OCI-LY7 (cell line): ENCODE measurements at places on chromosomes 5 and 9.

DNA sequence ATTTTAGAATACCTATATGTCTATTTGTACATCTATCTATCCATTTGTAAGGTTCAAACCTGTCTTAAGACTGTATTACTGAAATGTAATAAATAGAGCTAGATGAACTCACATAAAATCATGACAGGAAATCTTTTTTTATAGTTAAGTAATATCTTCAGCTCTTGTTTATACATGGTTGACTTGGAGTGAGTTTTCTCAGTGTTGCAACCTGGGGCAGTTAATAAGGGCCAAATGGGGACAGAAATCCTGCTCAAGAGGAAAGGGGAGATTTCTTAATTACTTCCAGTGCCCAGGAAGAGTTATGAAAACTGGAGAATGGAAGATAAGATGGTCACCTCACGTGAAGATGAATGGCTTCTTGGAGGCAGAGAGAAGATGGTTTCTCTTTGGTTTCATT is 265.1 kb upstream of the FBXL7 start:
- DNase-seq: no peak

GRCh38 chr5:7015586-7016256 is 302.5 kb downstream of the TENT4A start:
- DNase-seq: no peak

DNA sequence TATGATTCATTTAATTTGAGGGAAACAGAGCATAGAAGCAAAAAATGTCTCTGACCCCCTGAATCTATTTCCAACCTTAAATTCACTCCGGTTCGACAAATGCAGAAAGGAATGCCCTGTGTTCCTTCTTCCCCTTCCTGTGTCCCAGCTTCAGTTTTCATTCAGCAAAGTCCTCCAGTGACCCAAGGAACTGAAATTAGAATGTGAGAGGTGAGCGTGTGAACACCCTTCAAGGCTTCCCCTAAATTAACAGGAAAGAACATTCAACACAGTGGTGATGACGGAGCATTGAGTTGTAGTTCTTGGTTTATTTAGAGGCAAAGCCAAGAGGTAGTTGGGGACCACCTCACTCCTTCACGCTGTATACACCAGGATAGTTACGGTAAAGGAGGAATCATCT is 97.6 kb upstream of the CTSL start:
- DNase-seq: no peak

- DNase-seq: no peak
Observed at GRCh38 chr9:70439991-70440706, 25.7 kb upstream of the KLF9 start.

DNA sequence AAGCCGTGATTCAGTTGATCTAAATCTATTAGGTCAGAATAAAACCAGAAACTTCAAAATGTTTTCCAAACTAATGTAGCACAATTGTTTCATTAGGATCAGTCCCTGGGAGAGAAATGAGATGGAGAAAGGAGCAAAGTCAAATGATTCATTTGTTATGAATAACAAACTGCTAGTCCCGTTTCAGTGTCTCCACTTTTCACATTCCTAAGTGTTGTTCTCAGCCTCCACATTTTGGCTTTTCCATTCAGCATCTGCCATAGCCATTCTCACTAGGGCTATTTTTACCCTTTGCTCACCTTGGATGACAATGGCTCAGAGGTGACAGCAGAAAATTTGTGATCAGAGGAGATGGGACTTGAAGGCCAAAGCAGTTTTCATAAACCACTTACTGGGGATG is 314.1 kb upstream of the KIF2A start:
- no peak for DNase-seq

DNA sequence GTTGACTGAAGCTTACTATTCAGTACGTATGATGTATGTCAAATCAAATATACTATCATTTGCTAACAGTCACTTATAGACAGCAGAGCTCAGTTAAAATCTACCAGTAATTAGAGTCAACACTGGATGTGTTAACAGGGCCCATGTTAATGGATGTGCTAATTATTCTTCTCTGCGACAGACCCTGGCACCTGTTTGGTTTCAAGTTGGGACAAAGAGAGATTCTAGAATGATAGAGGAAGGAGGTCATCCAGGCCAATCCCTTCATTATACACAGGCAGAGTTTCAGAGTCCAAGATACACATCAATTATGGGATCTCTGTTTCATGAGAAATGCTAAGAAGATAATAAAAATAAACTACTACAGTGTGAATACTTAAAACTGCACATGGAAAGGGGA is 615.0 kb downstream of the ZNF608 start:
- no peak for DNase-seq

GRCh38 chr9:136133191-136133958 is 14.7 kb upstream of the TMEM250 start:
- DNase-seq: no peak

- DNase-seq: no peak
Observed at GRCh38 chr9:129497813-129498450, 123.0 kb downstream of the C9orf50 start.

DNA sequence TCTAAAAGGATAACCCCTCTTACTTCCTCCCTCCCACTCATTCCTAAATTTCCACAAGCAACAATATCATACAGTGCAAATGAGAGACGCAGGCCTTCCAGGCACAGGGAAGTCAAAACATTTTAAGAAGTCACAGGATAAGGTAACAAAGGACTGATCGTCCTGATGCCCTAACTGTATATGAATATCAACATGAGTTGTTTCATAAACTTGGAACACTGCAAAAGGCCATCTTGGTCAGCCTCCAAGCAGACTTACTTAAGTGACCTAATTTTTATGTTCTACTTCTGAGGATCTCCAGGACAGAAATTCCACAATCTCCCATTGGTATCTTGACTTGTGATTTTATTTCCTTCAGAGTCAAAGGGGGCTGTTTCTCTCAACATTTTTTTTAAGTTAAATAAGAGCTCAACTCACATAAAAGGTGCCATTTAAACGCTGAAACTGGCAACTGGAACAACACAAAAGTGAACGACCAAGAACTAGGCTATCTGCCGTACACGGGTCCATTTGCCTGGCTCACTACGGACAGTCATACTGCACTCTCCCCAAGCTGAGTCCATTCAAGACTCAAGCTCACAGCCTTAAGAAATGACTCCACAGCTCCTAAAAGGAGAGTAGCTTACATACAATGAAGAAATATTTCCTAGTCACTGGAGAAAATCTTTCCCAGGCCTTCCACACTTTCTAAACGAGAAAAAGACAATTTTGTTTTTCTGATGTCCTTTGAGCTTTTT is 71.3 kb downstream of the LHFPL2 start:
- no peak for DNase-seq

- DNase-seq: peak; percentile 22
Observed at GRCh38 chr9:95327239-95327865, 9.8 kb upstream of the FANCC start.

DNA sequence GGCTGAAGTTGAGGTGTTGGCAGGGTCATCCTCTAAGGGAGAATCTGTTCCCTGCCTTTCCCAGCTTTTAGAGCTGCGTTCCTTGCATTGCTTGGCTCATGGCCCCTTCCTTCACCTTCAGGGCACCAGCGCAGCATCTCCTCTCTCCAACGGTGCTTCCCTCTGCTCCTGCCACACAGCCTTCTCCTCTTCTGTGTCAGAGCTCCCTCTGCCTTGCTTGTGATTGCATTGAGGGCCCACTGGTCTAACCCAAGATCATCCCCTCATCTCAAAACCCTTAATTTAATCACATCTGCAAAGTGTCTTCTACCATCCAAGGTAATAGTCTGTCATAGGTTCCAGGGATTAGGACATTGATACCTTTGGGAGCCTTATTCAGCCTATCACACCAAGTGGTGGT is 205.7 kb upstream of the TBCA start:
- no peak for DNase-seq

GRCh38 chr5:173691931-173692330 is 75.5 kb upstream of the BOD1 start:
- no peak for DNase-seq

DNA sequence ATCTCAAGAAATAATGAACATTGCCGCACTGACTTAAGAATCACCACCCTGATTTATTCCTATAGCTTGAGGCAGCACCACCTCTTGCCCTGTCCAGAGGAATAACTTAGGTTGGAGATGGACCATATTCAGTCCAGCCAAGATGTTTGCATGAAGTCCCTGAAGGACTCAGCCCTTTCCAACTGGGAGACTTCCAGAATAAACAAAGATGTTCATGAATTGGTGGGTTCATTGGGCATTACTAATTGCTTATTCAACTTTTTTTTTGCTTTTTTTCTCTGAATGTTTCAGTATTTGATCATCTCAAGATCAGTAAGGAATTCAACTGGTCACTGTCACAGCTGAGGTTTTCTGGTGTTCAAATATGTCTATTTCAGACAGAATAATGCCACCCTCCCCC is 470.6 kb downstream of the CCDC171 start:
- no peak for DNase-seq

DNA sequence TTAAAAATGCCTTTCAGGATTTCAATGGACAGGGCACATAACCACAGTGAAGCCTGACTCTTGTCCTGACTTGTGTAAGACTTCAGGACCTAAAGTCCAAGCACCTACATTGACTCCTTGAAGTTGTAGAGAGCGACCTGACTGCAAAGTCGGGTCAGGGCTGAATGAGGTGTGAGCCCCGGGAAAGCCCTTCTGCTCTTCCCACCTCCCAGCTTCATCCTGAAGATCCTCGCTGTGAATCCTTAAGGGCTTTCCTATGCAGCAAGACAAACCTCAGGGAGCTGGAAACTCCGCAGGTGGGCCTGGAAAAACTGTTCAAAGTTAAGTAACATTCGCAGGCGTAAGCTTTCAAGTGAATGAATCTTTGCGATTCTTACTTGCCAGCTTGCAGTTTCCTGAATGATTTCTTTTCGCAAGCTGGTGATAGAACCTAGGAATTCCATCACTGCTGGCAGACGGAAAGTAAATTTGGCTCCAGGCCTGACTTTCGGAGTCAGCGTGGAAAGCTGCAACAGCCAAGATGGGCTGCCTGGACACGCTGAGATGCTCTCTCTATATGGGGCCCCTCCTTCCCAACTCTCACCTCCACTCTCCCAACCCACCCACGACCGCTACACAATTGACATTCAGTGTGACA is 10.9 kb downstream of the SEMA5A start:
- DNase-seq: no peak

GRCh38 chr9:137550231-137550621 is at the start of gene PNPLA7:
Gene PNPLA7 (minus strand): TSS chr9:137550402. CDS start chr9:137550197, 205 bp downstream.
- DNase-seq: peak; percentile 69

GRCh38 chr5:96986450-96986849 is 50.6 kb downstream of the LNPEP start:
- no peak for DNase-seq

DNA sequence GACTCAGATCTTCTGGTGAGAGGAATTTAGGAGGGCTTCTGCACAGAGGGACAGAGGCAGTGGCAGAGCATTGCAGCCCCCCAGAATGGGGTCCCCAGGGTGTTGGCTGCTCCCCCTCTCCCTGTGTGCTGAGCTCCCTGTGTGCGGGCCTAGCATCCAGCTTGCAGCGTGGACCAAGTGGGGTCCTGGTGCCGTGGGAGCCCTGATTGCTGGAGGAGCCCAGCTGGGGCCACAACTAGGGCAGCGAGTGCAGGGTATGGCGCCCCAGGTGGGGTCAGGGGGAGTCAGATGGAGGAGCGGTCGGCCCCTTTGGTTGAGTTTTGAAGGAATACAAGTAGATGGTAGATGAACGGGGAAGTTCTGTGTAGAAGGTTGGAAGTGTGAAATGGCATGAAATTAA is 66.7 kb downstream of the TRIO start:
- DNase-seq: no peak

DNA sequence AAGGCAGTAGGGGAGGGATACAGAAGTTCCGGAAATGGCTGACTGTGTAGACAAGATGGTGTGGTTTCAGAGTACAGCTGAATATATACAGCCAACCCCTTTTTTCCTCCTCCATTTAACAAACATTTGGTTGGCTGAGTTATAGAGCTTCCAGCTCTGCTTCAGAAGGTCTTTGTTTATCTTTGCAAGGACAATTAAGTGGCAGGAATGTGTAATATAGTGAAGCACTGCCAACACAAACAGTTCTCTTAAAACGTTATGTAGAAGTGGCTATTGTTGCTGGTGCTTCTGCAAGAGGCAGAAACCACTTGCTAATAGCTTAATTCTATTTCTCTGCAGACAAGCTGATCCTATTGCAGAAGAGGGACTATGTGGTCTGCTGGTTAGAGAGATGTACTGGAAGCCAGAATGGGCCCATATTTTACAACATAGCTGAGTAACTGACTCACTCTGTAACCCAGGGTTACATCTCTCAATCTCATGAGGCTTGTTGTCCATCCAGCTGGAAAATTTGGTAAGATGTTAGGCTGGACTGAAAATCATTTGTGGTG is 62.7 kb upstream of the OSMR start:
- no peak for DNase-seq

DNA sequence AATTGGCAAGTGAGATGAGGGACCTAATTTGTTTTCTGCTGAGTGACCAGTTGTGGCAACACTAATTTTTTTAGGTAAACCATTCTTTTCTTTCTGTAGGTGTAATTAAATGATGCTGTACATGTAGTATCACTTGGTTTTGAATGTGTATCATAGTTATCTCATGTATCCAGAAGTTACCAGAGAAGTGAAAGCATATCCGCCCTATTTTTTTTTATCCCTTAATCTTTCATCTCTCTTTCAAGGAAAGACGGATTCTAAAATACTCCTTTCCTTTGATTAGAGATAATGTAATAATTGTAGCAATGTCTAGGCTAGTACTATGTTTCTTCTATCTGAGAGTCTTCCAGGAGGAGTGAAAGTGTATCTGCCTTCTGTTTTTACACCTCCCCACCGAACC is 7.1 kb downstream of the KDM3B start:
- no peak for DNase-seq

DNA sequence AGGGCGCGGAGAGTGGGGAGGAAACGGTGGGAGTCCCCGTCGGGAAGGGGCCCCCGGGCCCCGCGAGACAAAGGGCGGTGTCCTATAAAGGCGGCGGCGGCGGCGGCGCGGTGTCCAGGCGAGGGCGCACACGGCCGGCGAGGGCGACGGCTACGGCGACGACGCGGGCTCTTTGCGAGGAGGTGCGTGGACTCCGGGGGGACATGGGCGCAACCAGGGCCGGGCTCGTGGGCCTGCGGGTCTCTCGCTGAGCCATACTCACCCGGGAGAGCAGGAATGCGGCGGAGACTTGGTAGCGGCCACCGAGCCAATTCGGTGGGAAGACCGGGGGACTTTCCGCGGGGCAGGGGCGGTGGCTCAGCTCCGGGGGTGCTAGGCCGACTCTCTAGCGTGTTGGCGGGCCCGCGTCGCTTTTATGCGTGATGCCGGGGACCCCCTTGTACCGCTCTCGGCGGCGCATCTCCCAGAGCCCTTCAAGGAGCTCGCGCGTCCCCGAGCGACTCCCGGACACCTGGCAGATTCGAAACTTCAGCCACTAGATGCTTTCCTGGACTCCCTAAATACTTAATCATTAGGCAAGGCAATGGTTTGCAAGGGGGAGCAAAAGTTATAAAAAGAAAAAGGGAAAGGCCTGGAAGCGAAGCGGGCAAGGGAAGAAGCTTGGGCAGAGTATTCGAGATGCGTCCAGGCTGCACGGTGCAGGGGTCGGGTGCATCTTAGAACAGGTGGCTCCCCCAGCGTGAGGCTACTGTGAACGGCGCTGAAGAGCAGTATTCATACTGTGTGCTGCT is 5.9 kb upstream of the TAL2 start:
- no peak for DNase-seq

GRCh38 chr5:151023651-151024050 is 3.3 kb downstream of the GPX3 start:
- no peak for DNase-seq

DNA sequence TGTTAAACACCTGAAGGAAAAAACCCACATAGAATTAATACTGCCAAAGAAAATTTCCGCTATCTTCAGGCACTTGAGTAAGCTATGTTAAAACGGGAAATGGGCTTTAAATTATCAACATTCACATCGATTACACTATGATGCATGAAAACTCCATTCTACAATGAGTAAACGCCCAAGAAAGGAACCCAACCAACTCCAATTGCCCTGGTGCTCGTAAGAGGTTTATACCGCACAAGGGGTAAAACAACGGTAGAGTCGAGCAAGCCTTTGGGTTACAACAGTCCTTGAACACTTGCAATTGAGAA is 1.0 kb downstream of the AGTPBP1 start:
- DNase-seq: no peak
